COR-L47 (cell line): ENCODE measurements at places on chromosomes 5 and 9.

GRCh38 chr9:89619019-89619418 lies 14.2 kb downstream of the GADD45G start:
- no peak for DNase-seq

GRCh38 chr5:121962958-121963357 lies 1.2 kb downstream of the SRFBP1 start:
- DNase-seq, result no peak

DNA sequence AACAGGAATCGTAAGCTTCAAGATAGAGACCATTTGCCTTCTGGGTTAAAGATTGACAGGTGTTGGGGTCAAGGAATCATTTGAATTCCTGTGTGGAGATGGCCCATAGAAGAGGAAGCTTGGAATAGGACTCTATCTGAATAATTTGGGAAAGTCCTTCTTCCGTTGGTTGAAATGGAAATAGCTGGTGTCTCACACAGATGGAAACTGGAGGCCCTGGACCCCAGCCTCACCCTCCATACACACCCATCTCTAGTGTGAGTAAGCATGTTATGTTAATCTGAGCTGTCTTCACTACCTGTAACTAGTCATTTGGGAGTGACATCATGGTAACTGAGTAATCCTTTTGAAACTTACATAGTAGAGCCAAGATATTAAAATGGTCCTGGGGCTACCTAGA lies 184.4 kb downstream of the CD180 start:
- no peak for DNase-seq

DNA sequence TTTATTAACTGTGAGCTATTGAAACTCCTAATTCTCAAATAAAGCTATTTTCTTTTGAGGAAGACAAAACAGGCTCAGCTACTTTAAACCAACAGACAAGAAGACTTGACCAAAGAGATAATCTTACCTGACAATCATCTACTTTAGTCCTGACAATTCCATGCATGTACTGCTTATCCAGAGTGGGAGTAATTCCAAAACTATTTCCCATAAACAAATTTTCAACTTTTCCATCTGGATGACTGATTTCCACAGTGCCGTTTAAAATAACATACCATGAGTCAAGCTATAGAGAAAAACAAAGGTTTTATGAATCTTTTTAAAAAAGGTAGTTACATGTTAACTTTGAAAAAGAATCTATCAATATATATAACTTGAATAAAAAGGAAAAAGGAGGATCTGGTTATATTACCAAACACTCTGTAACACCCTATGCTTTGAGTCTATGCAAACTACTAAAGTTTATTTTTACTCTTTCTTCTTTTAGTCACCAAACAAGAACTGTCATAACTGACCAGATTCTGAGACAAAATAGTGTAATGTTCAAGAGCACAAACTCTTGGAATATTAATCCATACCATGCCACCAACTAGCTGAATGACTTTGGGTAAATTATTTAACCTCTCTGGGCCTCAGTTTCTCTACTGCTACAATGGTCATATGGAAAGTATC lies 129.7 kb downstream of the RAPGEF6 start:
- DNase-seq, result no peak

DNA sequence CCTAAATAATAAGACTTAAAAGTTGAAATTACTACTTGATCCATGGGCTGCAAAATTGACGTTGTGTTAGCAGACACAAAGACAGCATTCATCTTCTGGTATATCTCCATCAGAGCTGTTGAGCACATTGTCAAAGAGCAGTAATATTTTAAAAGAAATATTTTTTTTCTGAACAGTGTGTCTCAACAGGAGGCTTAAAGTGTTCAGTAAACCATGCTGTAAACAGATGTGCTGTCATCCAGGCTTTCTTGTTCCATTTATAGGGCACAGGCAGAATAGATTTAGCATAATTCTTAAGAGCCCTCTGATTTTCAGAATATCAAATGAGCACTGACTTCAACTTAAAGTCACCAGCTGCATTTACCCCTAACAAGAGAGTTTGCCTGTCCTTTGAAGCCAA lies 29.7 kb upstream of the CCNH start:
- no peak for DNase-seq

DNA sequence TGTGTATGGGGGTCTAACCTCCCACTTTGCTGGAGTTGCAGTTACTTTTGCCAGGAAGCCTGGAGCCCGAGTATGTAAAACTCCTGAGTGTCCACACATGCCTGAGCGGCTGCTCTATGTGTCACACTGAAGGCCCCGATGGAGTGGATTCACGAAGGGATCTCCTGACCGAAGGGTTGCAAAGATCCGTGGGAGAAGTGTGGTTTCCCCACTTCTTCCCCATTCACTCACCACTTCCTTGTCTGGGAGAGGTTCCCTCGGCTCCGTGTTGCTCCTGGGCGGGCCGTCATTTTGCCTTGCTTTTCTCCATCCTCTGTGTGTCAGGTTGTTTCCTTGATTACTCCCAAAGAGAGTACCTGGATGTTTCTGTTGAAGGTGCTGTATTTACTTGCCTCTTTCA lies 16.2 kb upstream of the IL3 start:
- no peak for DNase-seq

DNA sequence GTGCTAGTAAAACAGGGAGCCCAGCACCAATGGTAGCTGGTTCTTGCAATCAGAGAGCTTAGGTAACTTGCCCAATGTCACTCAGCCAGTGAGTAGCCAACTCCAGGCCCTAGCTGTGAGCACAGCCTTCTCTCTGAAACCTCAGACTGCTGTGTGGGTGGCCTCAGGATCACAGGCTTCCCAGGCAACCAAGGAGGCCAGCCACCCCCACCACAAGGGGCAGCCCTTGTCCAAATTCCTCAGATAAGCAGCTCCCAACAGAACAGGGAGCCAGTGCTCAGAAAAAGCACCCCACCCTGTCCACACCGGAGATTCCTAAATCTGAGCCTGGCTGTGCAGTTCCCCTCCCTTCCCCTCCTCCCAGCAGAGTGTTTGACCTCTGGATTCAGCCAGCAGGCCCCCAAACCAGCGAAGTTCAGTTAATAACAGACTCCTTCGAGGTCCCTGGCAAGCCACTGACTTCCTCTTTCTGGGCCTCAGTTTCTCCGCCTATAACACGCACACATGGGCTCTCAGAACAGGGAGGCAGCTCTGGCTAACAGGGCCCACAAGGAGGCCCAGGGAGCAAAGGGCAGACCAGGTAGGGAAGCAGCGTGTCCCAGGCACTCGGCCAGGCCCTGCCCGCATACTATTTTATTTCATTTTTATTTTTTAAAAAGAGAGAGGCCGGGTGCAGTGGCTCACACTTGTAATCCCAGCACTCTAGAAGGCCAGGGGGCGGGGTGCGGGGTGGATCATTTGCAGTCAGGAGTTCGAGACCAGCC lies 2.7 kb downstream of the EEIG1 start:
- no peak for DNase-seq

DNA sequence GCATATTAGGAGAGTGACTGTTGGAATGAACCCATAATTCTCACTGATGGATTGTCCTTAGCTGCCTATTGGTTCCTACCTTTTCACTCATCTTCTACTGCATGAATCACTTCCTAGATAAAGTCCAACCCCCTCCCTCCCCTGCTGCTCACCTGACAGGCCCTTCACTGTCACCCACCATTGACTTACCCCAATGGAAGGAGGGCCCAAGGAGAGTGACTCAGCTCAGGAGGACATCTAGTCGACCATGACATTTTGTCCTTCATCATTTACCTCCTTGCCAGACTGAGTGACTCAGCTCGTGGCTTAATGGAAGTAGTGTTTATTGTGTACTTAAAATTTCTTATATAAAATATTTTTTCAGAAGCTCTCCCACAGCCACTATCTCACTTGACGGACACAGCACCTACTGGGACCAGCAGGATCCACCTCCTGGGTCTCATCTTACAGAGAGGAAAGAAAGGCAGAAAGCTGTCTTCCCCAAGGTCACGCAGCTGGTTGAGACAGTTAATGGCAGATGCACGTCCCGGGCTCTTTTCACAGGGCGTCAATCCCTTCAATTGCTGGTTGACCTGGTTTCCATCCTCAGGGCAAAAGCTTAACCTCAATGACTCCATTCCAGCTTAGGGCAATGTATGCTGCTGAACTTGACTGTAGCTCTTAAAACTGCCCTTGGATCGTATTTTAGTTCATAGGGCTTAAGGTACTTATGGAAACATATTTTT lies 142.3 kb downstream of the MARCHF11 start:
- DNase-seq, result no peak

GRCh38 chr9:95225726-95226106 lies 91.8 kb downstream of the FANCC start:
- no peak for DNase-seq

GRCh38 chr5:132834057-132834456 lies 3.6 kb upstream of the SHROOM1 start:
- DNase-seq, result no peak

DNA sequence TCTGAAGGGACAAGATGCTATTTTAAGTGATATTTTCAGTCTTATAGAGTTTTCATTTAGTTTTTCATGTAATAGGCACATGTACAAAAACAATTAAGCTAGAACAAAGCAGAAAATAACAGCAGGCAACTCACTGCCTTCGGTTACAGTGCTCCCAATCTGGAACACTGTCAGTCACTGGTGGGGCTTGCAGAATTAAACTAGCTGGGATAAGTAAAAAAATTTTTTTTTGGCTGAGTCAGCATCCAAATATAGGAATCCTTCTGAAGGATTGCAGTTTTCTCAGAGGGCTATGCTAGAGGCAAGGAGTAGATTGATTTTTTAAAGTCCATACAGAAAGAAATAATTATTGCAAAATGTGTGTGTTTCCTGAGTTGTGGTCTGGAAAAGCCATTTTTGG lies 250.2 kb upstream of the RFX3 start:
- DNase-seq, result no peak

DNA sequence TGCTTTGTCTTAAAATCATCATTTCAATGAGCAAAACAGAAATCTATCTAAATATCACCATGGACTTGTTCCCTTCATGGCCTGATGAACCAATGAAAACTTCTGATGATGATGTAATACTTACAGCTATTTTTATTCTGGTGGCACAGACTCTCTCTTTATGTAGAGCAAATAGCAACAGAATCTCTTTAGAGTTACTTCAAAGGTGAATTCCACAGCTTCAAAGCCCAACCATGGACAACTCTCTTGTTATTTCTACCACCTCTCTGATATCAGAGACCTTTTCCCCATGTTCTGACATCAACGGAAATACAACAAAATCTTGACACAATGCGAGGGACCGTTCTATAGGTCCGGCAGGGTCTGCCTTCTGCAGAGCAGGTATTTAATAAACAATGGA lies 70.1 kb downstream of the RETREG1 start:
- DNase-seq, result no peak

GRCh38 chr9:115276621-115277020 lies 158.7 kb upstream of the TNC start:
- DNase-seq, result no peak

DNA sequence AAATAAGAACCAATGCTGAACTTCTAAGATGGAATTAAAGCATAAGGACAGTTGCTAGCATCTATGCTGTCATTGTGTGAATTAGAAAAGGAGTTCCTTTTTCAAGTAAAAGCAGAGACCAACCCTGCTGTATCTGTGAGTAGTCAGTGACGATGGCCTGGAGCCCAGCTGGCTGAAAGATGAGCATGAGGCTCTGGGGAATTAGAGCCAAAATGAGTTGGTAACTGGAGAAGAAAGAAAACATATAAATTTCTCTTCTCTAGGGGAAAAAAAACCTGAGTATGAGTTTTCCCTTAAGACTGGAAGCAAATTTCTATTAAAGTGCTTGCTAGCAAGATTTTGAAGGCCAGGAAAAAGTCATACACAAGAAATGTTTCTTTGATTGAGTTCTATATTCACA lies 1.6 kb upstream of the SPZ1 start:
- no peak for DNase-seq

GRCh38 chr9:4443439-4443838 lies 46.8 kb upstream of the SLC1A1 start:
- no peak for DNase-seq

- DNase-seq, result no peak
Observed at GRCh38 chr5:23437011-23437410, 70.4 kb upstream of the PRDM9 start.
